ENCODE measurements at places on chromosomes 6 and 20.

GRCh38 chr20:1417273-1417672 is 24.4 kb upstream of the FKBP1A start:
- DNase-seq, result peak; percentile 31

DNA sequence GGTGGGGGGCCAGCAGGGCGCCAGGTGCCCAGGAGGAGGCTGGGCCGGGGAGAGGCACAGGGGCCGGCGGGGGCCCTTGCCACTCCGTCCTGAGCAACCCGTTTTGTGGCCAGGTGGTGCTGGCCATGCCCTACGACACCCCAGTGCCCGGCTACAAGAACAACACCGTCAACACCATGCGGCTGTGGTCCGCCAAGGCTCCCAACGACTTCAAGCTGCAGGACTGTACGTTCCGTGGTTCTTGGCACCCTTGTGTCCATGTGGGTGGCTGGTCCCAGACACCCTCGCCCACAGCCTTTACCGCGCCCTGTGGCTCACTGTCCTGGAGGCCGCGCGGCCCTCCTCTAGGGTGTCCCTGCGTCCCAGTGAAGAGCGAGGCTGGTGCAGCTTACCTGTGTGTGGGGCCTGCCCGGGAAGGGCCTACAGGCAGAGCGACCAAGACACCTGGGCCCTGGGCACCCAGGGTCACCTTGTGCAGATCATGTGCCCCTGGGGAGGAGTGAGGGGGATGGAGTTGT is 28.7 kb downstream of the PYGB start:
- DNase-seq, result no peak

GRCh38 chr6:49939993-49940498 is 23.9 kb downstream of the DEFB114 start:
- DNase-seq, result no peak

DNA sequence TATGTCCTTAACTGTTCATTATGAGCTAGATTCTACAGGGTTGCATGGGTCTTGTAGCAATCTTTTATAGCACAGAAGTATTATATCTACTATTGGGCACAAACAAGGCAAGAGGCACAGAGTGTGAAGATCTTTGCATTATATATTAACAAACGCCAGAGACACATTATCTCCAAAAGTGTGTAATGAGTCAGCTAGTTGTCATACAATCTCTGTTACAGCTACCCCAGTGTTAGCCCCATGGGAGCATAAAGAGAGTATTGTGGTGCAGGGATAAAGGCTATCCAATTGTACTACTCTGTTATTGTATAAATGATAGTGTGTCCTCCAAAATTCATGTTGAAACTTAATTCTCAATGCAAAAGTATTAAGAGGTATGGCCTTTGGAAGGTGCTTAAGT is 148.4 kb upstream of the RIMS1 start:
- no peak for DNase-seq

- DNase-seq, result no peak
These were observed 10.4 kb upstream of the SUMO4 start for GRCh38 chr6:149389509-149390297.

GRCh38 chr6:119676961-119677360 is 327.4 kb upstream of the MAN1A1 start:
- no peak for DNase-seq

Data from kidney glomerular epithelial cell (primary cell).